ENCODE measurements at places on chromosomes 12 and 14.

GRCh38 chr12:2682296-2683251 lies 112.2 kb upstream of the FKBP4 start:
- DNase-seq, result peak; percentile 63

DNA sequence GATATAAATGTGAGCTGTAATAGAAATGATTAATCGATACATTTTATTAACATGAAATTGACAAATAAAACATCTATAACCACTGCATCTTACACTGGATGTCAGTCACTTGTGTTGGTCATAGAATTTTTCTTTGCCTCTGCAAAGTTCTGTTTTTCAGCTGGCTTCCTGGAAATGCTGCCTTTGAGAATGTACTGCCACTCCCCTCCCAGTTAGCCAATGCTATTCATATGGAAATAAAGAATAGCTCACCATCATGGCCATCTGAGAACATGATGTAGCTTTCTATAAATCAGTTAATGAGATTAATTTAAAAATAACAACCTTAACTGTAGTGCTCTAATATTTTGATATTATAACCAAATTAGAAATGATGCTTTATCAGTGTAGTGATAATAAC lies 41.1 kb downstream of the SLCO1B1 start:
- DNase-seq, result no peak

DNA sequence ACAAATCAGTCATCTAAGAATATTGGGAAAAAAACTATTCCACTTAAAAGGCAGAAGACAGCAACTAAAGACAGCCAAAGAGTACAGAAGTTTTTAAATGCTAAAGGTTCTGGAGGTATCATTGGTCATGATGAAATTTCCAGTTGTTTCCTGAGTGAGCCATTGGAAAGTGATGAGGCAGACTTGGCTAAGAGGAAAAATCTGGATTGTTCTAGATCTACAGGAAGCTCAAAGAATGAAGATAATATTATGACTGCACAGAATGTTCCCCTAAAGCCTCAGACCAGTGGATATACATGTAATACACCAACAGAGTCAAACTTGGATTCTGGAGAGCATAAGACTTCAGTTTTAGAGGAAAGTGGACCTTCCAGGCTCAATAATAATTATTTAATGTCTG lies 22.8 kb downstream of the GALNT4 start:
- DNase-seq, result no peak

- DNase-seq, result no peak
Observed at GRCh38 chr12:99390707-99391106, 256.8 kb upstream of the GARIN6 start.

DNA sequence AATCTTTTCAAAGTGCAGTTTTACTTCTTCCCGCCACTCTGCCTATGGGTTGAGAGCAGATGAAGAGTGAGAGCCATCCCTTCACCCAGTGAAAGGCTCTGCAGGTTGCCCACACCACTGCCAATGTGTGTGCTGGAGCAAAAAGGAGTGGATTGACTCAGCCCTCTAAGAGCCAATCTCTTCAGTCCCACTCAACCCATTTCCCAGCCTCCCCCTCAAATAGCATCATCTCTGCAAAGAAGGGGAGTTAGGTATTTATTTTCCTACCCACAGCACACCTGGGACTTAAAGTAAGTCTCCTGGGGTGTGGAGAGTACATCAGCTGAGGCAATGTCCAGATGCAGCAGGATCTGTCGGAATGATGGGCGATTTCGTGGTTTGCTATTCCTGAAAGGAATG lies 15.3 kb downstream of the MAP3K12 start:
- DNase-seq, result no peak

DNA sequence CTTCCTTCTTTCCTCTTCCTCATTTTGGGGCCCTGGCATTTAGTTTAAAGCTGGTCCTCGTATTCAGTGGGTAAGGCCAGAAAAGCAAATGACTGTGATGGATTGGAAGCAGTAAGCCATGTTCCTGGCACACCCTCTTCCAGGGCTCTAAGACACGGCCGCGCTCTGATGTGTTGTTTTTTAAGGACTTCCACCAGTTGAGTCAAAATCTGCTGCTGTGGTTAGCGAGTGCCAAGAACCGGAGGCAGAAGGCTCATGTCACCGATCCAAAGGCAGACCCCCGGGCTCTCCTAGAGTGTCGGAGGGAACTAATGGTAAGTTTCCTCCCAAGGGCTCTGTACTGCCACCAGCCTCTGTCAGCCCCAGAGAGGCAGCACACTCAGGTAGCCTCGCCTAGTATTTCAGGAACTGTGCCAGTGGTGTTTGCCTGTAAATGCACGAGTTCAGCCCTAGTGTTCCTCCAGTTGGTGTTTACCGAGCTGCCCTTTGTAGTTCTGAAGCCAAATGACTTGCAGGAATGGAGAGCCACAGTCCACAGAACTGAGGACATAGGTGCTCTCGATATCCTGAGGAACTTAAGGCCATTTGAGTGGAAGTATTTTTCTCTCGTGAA lies 72.7 kb downstream of the ESR2 start:
- no peak for DNase-seq

GRCh38 chr14:66233591-66233990 lies 252.6 kb upstream of the CCDC196 start:
- DNase-seq, result no peak

DNA sequence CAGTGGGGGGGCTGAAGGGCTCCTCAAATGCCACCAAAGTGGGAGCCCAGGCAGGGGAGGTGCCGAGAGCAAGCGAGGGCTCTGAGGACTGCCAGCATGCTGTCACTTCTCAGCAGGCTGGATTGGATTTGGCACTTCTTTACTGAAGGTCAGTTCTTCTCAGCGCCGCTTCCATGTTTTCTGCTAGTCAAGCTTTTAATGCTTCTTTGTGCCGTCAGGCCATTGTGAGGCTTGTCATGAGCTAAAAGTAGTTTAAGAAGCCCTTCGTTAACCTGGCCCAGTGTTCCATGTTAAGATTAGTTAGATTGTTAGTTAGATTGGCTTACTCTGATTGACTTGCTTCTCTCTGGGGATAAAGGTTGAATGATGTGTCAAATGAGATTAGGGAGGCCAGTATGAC lies 13.4 kb downstream of the GABARAPL1 start:
- DNase-seq, result no peak

- DNase-seq, result no peak
Observed at GRCh38 chr14:76051717-76052465, 66.3 kb downstream of the IFT43 start.

GRCh38 chr12:38811814-38812356 lies 93.5 kb downstream of the CPNE8 start:
- no peak for DNase-seq

DNA sequence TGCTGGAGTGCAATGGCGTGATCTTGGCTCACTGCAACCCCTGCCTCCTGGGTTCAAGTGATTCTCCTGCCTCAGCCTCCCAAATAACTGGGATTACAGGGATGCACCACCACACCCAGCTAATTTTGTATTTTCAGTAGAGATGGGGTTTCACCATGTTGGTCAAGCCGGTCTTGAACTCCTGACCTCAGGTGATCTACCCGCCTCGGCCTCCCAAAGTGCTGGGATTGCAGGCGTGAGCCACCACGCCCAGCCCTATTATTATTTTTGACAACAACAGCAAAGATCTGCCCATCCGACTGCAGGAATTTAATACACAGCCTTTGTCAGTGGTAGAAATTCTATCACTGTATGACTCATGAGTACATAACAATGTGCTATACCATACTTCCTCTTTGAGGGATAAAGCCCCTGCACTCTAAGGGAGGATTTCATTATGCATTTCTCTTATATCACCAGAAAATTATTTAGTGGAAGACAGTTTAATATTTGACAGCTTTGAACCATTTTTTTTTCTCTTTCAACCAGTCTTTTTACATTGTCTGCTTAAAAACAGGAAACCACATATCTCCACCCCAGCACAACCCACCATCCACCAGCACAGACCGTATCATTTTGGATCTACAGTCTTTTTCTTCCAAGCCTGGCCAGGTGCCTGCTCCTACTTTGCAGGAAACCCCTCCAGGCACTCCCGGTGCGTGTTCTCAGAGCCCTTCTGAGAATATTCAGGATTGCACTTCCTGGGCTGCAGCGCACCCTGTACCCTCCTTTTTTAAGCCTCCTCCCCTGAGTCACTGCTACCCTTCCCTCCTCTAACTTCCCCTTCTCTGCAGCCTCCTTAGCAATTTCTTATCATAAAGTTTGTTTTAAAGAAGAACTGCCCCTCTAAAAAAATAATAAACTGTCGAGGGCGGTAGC lies 594 bp downstream of the ARHGDIB start:
- DNase-seq, result peak; percentile 75

DNA sequence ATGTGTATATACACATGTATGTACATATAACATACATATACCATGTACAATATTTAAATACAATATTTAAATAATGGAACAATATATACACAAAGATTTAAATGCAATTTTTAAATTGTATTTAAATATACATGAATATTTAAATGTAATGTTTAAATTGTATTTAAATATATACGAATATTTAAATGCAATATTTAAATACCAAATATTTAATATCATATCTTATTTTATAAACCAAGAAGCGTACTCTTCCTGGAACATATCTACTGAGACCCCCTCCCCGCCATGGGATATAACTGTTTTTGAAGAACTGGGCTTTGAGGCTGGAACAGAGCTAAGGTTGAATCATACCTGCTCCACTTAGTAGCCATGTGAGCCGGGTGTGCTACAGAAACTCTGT lies 29.8 kb upstream of the RIMBP2 start:
- DNase-seq, result no peak

GRCh38 chr14:75927564-75928087 lies 54.2 kb downstream of the TGFB3 start:
- DNase-seq, result no peak

- no peak for DNase-seq
Observed at GRCh38 chr12:65699251-65699650, 125.0 kb upstream of the HMGA2 start.

GRCh38 chr14:42322531-42323284 lies 716.0 kb downstream of the LRFN5 start:
- DNase-seq, result no peak

GRCh38 chr12:92145731-92146496 lies at the start of gene BTG1:
Gene BTG1, minus strand, starts transcription at chr12:92145846. Its CDS starts 311 bp downstream, at chr12:92145535.
- DNase-seq, result peak; percentile 100

GRCh38 chr14:52694761-52695480 lies 437 bp downstream of the ERO1A start:
- DNase-seq, result peak; percentile 77

GRCh38 chr12:75129275-75129674 lies 80.4 kb downstream of the KCNC2 start:
- DNase-seq, result no peak

DNA sequence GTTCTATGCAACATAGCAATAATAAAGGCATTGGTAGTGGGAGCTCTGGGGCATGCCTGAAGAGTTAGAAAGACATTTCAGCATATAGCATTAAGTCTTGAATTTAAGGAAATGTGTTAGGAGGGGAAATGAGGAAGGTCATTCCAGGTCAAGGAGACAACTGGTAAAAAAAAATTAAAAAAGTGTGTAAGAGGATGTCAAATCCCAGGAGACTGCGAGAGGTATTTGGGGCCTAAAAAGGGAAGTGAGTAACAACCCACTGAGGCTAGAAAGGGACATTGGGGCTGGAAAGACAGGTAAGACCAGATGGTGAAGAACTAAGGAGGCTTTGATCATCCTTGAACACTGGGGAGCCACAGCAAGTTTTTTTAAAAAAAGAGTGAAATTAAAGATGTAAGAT lies 152.9 kb downstream of the SLC25A21 start:
- DNase-seq, result no peak

DNA sequence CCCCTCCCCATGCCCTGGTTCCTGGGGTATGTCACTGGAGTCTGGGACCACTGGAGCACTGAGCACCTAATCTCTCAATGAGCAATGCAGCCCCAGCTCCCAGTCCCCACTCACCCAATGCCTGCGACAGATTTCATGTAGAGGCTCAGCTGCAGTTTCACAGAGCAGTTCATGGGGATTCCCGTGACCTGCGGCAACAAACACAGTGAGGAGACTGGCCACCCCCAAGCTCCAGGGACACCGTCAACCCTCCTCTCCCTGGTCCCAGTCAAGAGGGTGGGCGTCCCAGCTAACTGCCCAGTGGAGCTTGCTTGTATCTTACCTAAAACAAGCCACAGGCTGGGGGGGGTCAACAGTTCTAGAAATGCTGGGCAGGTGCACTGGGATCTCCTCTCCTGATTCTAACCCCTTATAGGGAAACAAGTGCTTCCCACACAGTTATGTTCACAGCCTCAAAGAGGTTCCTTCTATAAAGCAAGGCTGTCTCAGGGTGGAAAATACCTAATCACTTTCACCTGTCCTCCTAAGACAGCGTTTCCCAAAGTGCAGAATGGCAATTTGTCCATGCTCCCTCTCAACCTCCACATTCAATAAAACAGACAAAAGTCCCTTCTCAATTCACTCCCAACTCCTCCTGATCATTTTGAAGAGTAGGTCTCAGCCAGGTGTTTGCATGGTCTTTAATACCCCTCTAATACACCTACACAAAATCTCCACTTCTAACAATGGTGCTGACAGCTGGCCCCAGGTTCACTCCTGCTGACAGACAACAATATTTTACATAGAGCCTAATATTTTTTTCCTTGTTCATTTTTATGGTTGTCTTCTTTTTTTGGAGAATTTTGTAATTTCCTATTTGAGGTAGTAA lies 68.3 kb downstream of the SCARB1 start:
- DNase-seq, result no peak

GRCh38 chr14:34035177-34035933 lies 84.5 kb upstream of the EGLN3 start:
- no peak for DNase-seq

- DNase-seq, result no peak
Observed at GRCh38 chr12:97685360-97685759, 222.8 kb downstream of the RMST start.

- no peak for DNase-seq
Observed at GRCh38 chr12:27424631-27425230, 21.8 kb upstream of the SMCO2 start.

DNA sequence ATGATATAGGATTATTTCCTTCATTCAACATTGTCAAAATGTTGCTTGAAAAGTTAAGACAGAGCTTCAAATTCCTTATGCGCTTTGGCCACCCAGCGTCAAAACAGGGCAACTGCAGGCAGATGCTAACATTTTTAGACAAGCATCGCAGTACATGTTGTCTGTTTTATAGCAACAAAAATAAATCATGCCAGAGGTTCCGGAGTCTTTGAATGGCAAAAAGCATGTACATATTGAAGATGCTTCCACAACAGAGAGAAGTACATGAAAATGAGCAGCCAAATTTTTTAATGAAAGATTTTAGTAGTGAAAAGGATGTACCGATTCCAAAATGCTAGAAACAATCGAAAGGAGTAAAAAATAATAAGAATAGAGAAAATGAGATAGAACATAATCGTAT lies 49.8 kb upstream of the USP15 start:
- peak; percentile 55 for DNase-seq

GRCh38 chr14:103103461-103104388 lies 9.2 kb downstream of the EXOC3L4 start:
- no peak for DNase-seq
